ENCODE measurements at places on chromosomes 5 and 9. TPM values are rescaled to one million over a fixed set of nuclear protein-coding genes. Genes with fewer than 3 reads are reported as not detected.

NUP155 gene
- total RNA-seq, result 24.7 TPM

DAB2IP gene
- total RNA-seq, result 80.8 TPM

SPATA31C1 gene
- total RNA-seq, result 0.38 TPM

PPP2R2B gene
- total RNA-seq, result 188 TPM

ZNF608 gene
- total RNA-seq, result 32.0 TPM

CD180 gene
- total RNA-seq, result 0.24 TPM

SHISAL2B gene
- not detected for total RNA-seq

DNAH5 gene
- total RNA-seq, result 2.0 TPM

RNF183 gene
- not detected for total RNA-seq

PGM5 gene
- total RNA-seq, result 10.2 TPM

RASEF gene
- total RNA-seq, result 1.9 TPM

PCDHB12 gene
- total RNA-seq, result 11.6 TPM

- DNase-seq, result no peak
These were observed 5.1 kb upstream of the HK3 start for GRCh38 chr5:176904276-176904675.

DNA sequence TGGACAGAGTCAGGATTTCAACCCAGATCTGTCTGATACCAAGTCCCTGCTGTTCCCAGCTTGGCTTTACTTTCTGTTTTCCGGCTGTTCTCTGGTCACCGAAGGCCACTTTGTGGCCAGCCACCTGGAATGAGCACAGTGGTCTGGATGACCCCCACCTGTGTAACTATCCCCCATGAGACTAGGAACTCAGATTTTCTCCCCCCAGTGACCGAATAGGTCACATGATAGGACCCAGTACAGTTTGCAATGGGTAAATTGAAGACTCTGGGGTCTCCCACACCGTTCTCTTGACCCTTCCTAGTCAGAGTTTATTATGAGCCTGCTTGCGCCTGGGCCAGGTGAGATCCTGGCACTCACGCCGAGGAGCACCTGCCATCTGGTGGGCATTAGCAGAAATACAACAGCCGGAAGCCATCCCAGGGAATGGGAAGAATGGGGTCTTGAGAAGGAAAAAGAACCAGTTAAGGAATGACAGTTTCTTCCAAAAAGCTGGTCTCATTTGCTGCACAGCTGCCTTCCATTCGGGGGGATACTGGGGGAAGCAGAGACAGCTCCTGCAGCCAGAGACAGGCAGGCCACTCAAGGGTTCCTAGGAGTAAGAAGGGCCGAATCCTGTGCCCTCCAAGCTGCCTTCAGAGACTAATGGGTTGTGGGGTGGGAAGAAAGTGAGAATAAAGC, 7.1 kb downstream of the PHYHD1 start:
- DNase-seq, result no peak

GRCh38 chr5:66469684-66470083, 126.5 kb upstream of the MAST4 start:
- DNase-seq, result no peak

GRCh38 chr9:90059436-90059835, 454.6 kb downstream of the GADD45G start:
- no peak for DNase-seq

DNA sequence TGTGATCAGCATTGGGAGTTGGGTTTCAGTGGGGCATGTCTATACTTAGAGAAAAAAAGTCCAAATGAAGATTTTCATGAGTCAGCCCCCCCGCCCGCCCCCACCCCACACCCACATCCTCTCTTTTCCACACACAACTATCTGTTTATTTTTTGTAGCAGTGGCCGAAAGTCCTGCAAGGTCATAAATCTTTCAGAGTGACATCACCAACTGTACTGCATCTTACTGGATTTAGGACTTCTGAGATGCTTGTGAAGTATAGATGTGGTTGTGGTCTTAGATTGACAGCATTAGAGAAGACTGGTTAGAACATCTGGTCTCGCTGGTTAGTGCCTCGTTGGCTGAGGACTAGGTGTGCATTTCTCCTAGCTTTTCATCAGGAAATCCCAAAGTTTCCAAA, 7.3 kb upstream of the ROPN1L start:
- DNase-seq, result no peak

DNA sequence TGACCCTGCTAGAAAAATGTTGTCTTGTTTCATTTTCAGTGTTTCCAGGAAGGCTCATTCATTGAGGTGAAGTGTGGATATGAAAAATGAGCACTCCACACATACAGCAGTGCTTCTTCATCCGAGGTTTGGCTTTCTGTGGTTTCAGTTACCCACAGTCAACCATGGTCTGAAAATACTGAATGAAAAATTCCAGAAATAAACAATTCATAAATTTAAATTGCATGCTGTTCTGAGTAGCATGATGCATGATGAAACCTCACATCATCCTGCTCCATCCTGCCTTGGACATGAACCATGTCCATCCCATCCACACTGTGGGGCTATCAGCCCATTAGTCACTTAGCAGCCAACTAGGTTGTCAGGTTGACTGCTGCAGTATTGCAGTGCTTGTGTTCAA, 10.4 kb upstream of the SLC45A2 start:
- DNase-seq, result no peak

DNA sequence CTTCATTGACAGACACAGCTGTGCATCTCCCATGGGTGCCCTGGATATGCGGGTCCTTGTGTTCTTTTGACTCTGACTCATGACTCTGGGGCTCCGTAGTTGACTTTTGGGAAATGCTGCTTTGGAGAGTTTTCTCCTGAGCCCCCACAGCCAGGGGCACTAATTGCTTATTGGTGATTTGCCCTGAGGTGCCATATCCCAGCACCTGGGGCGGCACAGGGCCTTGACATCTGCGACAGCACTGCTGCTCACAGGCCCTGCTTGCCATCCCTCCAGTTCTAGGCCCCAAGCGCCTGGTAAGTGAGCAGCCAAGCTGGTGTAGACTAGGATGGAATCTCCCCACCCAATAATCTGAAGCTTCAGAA, 75.1 kb downstream of the AMBP start:
- no peak for DNase-seq

- DNase-seq, result no peak
These were observed 27.4 kb downstream of the LNPEP start for GRCh38 chr5:96963267-96963666.

- no peak for DNase-seq
These were observed 476.1 kb upstream of the ACO1 start for GRCh38 chr9:31908158-31908890.

- no peak for DNase-seq
These were observed 402.4 kb downstream of the AGTPBP1 start for GRCh38 chr9:85339338-85339737.

- DNase-seq, result no peak
These were observed 91.5 kb downstream of the WDR41 start for GRCh38 chr5:77400645-77401044.

GRCh38 chr5:15584528-15584927, 84.5 kb downstream of the FBXL7 start:
- no peak for DNase-seq

- DNase-seq, result no peak
These were observed 5.0 kb downstream of the MED7 start for GRCh38 chr5:157137691-157138090.

DNA sequence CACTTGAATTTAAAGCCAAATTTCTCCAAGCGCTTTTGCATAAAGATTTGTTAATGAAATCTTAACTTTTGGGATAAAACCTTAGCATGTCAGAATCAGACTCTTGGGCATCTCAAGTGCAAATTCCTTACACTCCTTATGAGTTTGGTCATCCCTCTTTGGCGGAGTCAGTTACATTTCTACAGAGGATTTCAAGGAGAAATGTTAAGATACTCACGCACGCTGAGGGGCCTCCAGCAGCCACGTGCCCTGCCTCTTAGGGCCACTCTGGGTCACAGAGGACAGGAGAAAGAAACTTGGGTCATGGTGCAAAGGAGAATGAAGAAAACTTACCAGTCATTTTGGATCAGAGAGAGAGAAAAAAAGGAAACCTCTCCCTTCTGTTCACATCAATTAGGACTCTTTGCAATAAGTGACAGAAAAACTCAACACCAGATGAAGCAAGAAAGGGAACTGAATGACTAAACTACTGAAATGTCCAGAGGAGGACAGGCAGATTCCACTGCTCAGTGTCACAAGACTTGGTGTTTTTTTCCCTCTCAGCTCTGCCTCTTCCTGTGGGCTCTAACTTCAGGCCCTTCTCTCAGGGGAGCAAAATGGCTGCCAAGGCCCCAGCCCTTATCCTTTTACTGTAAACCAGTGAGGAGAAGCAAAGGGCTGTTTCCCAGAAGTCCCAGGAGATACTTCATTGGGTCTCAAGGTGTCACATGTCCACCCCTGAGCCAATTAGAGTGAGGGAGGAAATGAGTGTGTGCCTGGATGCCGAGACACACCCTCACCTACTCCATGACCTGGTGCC, 63.3 kb upstream of the NFIL3 start:
- DNase-seq, result no peak

- no peak for DNase-seq
These were observed 44.8 kb downstream of the PJA2 start for GRCh38 chr5:109364977-109365376.

- no peak for DNase-seq
These were observed 1130.0 kb upstream of the CDH6 start for GRCh38 chr5:30063503-30063902.

DNA sequence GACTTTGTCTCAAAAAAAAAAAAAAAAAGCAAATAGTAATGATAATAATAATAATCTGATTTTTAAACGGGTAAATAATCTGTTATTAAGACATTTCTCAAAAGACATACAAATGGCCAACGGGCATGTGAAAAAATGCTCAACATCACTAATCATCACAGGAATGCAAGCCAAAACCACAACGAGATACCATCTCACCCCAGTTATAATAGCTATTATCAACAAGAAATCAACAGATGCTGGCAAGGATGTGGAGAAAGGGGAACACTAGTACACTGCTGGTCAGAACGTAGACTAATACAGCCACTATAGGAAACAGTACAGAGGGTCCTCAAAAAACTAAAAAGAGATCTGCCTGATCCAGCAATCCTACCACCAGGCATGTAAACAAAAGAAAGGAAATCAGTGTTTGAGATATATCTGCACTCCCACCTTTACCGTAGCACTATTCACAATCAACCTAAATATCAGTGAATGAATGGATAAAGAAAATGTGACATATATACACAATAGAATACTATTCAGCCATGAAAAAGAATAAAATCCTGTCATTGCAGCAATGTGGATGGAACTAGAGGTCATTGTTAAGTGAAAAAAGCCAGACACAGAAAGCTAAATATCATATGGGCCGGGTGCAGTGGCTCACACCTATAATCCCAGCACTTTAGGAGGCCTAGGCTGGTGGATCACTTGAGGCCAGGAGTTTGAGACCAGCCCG, 24.9 kb downstream of the VAV2 start:
- DNase-seq, result no peak

DNA sequence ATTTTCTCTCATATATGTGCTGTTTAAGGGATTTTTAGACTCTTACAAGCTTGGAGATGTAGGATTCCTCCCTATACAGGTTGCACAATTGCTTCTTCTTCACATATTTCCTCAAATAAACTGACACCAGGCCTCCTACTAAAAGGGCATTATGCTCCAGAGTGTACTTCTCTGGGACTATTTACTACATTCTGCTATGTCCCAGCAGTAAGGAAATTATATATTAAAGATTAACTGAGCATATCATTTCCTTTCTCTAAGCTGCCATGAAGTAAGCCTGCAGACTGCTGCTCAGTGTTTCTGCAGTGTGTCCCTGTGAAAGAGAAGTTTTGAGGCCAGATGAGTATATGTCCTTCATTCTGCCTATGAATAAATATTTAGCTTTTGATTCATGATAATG, 356.9 kb upstream of the NUDT12 start:
- DNase-seq, result no peak

GRCh38 chr9:8633784-8634183, 834.2 kb upstream of the DMAC1 start:
- DNase-seq, result no peak

GRCh38 chr5:115271295-115272050, 8.8 kb upstream of the PGGT1B start:
- DNase-seq, result no peak

- DNase-seq, result no peak
These were observed 72.3 kb downstream of the STRBP start for GRCh38 chr9:123196124-123196523.

DNA sequence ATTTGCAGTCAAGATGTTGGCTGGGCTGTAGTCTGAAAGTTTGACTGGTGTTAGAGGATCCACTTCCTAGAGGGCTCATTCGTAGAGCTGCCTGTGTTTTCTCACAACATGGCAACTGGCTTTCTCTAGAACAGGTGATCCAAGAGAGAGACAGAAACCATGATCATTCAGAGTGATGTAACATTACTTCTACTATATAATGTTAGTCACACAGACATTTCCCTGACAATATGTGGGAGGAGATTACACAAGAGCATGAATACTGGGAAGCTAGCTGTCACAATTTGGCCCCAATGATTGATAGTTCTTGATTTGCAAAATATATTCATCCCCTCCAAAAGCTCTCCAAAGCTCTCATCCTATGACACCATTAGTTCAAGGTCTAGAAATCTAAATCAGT, 10.9 kb upstream of the TMEM161B start:
- DNase-seq, result no peak

DNA sequence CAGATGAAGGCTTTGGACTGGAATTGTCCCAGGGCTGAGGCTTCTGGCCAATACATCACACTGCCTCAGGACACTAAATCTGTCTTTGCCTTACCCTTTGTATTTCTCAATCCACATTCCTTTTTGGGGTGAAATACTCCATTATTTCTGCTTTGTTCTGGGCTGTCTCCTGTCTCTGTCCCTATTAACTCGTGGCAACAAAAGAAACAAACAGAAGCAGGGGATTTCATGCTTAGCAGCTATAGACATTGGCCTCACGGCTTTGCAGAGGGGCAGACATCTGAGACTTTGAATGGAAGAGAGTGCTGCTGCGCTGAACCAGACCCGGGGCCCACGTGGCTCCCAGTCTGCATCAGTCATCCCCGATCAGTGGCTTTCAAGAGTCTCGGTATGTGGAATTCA, 129.7 kb downstream of the ARL15 start:
- no peak for DNase-seq

DNA sequence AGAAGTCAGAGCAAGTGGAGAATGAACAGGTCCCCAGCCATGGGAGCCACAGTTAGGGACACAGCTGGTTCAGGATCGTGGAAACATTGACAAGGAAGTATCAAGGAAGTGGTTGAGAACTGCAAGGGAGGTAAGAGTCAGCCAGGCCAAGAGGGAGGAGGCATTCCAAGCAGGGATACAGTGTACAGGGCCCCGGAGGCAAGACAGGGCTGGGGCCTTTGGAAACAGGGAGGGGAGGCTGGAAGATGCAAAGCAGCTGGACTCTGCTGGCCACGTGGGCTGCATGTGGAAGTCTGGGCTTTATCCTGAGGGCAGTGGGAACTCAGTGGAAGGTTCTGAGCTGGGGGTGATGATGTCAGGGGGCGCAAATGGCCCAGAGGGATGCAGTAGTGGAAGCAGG, 14.2 kb downstream of the CCDC180 start:
- no peak for DNase-seq

GRCh38 chr5:42689391-42689790, 67.2 kb upstream of the CCDC152 start:
- DNase-seq, result no peak

DNA sequence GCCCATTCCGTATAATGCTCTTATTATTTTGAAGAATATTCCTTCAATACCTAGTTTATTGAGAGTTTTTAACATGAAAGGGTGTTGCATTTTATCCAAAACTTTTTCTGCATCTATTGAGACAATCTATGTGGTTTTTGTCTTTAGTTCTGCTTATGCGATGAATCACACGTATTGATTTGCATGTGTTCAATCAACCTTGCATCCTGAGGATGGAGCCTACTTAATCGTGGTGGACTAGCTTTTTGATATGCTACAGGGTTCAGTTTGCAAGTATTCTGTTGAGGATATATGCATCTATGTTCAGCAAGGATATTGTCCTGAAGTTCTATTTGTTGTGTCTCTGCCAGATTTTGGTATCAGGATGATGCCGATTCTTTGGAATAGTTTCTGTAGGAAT, 1070.3 kb upstream of the CDH18 start:
- no peak for DNase-seq

All from dorsolateral prefrontal cortex (tissue), 122 donors.